ENCODE measurements at places on chromosomes 7 and 10.

- DNase-seq: no peak
Measured at GRCh38 chr7:435630-436366, 83.8 kb downstream of the PDGFA start.

DNA sequence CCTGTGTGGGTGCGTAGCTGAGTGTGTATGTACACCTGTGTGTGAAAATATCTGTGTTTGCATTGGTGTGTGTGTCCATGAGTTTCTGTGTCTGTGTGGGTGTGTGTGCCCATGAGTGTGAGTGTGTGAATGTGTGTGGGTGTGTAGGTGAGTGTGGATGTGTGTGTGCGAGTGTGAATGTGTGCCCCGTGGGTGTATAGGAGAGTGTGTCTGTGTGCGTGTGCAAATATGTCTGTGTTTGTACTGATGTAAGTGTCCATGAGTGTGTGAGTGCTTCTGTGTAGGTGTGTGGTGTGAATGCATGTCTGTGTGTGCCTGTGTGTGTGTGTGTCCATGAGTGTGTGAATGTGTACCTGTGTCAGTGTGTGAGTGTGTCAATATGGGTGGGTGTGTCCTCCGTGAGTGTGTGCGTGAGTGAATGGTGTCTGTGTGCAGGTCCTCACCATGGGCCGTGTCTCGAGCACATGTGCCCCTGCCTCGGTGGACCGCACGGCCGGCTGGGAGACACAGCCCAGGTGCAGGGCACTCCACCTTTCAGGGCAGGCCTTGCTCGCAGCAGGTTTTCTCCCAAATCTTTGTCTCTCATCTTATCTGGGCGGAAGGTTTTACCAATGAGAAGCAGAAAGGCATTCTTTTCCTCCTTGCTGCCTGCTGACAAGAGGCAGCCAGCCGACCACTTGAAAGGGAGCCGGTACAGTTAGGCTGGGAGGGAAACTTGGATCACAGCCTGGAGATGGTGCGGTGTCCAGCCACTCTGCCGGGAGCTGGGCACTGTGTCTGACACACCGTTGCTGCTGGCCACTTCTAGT is 107.1 kb upstream of the FAM20C start:
- DNase-seq: no peak

DNA sequence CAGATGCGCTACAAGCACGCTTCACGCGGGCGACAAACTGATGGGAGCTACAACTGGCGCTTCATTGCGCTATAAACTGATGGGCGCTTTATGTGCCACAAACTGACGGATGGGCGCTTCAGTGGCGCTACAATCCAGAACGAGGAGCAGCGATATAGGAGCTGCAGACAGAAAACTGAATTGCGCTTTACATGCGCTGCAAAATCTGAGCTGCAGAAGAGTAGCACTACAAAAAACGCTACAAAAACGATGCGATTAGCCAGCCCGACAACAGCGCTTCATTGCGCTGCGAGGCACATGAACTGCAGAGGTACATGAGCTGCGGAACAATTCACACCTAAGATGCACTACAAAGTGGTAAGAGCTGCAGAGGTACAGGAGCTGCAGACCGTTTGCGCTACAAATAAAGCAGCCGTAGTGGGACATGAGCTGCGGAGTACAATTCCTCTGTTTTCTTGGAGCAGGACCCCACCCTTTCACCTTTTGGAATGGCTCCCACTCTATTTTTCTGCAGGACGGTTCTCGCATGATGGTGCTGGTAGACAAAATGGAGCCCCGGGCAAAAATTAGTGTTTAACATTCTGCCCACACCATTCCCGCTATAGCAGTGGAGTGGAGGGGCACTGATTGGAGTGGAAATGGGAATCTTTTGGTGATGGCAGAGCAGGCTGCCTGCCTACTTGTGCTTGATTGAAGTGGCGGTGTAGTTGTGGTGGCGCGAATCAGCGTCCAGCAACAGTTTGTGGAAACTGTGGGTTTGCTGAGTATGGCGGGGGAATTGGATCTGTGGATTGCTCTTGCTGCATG is 1.2 kb upstream of the SGCE start:
- peak; percentile 69 for DNase-seq

DNA sequence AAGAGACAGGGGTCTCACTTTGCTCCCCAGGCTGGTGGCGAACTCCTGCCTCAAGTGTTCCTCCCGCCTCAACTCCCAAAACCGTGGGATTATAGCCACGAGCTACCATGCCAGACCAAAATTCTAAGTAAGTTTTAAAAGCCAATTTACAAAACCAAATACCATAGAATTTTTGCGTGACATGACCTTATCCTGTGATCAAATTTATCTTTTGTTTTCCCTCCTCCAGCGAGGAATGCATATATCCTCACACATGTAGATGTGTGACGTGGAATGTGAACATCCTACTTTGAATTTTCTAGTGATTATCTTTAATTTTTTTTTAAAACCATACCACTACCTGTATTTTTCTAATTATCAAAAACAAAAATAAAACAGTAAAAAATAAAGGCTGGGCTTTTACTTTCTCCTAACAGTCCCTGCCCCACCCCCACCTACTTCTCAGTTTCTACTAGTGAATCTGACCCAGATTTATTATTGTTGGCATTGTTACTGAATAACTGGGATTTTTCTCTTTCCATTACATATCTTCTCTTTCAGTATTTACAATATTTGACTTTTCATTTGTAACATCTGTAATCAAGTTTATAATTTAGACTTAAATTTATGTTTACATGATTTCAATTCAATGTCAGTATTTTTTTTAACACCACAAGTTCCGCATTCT is 26.0 kb downstream of the CYTH3 start:
- DNase-seq: no peak

- DNase-seq: no peak
Measured at GRCh38 chr7:14242175-14242574, 252.7 kb upstream of the ETV1 start.

- peak; percentile 74 for DNase-seq
Measured at GRCh38 chr10:93816123-93816747, 58.5 kb downstream of the LGI1 start.

DNA sequence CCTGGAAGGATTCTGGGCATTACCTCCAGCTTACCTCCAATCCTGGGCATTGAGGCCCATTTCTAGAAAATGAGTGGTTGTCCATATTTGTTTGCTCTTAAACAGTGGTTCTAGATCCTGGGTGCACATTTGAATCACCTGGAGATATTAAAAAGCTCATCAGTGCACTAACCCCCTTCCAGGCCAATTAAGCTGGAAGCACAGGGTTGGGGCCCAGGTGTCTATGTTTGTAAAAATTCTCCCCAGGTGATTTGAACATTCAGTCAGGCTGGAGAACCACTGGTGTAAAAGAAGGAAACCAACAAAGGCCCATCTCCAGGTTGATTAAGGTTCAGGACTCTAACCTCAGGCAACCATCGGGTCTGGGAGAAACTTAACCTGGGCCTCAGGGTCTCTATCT is 102.6 kb upstream of the NANOS1 start:
- DNase-seq: no peak

- DNase-seq: no peak
Measured at GRCh38 chr10:119500821-119501220, 41.7 kb downstream of the RGS10 start.

GRCh38 chr7:2154831-2155230 is 77.9 kb downstream of the MAD1L1 start:
- DNase-seq: no peak

GRCh38 chr7:149475121-149476045 is 14.5 kb upstream of the ZNF777 start:
- peak; percentile 53 for DNase-seq

DNA sequence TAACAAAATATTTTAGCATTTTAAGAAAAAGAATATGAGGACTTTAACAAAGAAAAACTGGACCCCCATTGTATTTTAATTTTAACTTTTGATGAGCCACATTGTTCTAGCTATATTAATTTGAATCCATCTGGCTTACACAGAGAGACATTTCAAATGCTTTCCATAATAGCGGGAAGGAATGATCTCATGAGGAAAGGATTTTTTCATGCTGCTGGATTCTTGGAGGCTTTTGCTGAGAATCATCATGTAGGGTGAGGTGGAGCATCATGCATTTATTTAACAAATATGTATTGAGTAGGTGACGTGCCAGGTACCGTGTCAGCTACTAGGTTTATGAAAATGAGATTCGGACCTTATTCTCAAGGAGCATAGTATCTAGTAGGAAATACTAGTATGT is 1006.3 kb downstream of the SORCS1 start:
- no peak for DNase-seq

DNA sequence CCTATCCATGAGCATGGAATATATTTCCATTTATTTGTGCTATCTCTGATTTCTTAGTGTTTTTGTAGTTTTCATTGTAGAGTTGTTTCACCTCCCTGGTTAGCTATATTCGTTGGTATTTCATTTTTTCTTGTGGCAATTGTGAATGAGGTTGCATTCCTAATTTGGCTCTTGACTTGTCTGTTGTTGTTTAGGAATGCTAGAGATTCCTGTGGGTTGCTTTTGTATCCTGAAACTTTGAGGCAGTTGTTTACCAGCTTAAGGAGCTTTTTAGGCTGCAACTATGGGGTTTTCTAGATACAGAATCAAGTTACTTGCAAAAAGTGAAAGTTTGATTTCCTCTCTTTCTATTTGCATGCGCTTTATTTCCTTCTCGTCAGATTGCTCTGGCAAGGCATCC is 304.7 kb upstream of the GRM3 start:
- no peak for DNase-seq

DNA sequence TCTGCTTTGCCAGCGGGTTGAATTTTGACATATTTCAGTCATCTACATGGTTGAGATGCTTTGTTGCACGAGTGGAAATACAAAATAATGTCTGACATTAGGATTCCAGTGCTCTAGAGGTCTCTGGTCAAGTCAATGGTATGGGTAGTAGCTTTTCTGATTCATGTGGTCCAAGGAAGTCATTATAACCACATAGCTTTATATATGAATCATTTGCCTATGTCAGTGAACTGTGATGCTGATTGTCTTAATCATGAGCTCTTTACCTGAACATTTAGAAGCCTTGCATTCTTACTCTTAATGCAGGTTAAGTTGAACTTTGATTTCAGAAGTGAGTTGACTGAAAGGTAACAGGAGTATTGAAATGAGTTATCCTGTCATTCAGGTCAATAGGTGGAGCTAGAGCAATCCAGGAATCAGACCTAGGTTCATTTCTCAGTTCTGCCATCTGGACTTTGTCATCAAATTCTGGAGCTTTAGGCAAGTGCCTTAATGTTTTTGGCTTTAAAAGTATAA is 3.3 kb downstream of the MAPK8 start:
- no peak for DNase-seq

DNA sequence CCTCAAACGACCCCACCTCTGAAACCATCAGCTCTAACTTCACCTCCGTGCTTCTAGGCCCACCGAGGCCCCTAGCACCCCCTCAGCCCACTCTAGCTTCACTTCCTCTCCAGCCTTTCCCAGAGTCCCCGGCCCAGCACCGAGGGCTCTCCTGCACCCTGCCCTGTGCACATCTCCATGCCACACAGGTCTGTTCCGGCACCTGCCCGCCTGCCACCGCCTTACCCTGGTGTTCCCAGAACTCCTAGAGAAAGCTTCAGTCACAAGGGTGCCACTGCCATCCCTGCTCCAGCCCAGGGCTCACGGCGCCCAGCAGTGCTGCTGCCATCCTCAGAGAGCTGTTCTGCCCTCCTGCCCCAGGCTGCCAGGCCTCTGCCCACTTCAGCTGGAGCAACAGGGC is 61.3 kb upstream of the INSIG1 start:
- DNase-seq: no peak

- no peak for DNase-seq
Measured at GRCh38 chr10:128049226-128050120, 76.8 kb downstream of the MKI67 start.

- no peak for DNase-seq
Measured at GRCh38 chr10:75672842-75673241, 241.4 kb downstream of the LRMDA start.

DNA sequence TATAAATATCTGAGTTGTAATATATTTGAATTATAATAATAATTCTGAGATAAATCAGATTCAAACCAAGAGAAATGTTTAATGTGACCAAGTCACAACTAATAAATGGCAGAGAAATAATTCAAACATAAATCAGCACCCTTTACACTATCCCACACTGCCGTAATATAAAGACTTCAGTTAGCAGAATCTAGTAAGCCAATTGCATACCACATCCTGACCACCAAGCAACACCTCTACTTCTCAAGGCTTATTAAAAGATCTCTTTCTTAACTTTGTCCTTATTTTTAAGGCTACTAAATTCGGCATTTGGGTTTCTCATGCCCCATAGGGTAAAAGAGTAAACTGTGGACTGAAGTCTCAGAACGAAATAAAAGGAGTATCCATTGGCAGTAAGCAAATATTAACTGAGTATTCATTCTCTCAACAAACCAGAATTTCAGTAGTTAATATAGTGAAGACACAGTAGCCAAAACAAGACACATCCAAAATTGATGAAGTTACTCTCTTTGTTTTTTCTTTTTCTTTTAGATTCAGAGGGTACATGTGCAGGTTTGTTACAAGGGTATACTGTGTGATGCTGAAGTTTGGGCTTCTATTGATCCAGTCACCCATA is 14.8 kb downstream of the ACBD5 start:
- DNase-seq: no peak

DNA sequence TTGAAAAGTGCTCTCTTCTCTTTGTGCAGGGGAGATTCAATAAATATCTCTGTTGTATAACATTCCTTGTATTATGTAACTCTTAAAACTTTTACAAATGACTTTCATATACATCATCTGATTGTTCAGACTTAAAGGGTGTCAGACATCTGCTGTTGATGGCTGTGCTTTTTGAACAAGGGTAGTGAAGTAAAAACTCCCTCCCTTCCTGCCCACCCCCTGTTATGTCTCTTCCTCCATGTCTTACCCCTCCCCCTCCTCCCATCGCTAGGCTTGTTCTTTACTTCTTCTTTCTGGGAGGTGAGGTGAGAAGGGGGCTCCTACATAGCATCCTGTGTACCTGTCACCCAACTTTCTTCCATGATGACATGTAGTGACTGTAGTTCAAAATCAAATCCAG is 23.4 kb upstream of the ABCB4 start:
- peak; percentile 17 for DNase-seq
